Thoracic aorta (tissue), 2 donors: ENCODE measurements at places on chromosomes 5 and 9. TPM values are rescaled to one million over a fixed set of nuclear protein-coding genes. Genes with fewer than 3 reads are reported as not detected.

GRCh38 chr9:114138552-114138971 is 16.8 kb upstream of the COL27A1 start:
- no peak for DNase-seq

DNA sequence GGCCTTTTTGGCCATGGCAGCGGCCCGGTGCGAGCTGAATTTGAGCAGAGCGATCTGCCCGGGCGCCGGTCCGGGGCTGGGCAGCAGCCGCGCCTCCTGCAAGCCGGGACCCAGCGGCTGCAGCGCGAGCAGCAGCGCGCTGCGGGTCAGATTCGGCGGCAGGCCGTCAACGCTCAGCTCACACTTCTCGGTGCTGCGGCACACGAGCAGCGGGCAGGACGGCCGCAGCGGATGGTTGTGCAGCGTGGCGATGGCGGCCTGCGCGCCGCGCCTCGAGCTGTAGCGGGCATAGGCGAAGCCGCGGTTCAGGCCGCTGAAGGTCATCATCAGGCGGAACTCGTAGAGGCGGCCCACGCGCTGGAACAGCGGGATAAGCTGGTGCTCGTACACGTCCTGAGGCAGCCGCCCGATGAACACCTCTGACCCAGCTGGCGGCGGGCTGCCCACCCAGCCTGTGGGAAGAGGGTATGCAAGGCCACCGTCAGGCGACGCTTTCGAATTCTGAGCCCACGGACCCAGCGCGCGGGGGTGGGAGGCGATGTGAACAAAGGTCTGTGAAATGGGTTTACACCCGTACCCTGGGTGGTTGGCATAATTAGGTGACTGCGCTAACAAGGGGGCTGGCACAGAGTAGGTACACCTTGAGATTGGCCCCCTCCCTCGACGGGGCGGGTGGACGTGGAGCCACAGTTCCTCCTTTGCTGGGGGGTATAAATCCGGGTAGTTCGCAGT is 755 bp downstream of the DND1 start:
- no peak for DNase-seq

DNA sequence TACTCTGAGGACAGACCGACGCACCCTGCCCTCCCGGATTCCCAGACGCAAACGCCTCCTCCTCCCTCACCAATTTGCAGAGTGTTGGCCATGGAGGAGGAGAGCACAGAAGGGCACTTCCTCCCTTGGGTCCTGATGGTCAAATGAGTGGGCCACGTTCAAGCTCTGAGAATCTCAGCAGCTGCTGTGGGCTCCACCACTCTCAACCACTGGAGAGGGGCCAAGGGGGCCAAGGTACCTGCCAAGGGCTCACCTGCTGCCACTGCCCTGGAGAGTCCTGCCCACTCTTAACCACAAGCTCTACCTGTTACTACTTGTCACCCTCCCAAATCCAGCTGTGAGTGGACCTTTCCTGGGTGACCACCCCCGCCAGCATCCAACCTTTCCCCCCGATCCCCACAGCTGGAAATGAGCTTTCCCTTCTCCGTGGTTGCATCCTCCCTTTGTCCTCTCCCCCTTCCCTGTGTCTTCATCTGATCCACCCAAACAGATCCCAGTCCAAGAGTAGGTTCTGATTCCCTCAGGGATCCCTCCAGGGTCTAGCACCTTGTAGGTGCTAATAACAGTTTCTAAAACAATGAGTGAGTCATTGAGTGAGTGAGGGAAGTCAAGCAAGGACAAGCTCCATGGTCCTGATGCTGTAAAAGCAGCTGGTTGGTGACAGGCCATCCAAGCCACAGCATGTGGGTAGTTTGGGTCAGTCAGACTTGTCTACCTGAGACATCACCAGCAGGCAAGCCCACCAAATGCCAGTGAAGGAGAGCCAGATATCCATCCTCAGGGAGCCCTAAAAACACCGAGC is 69.7 kb downstream of the FAM114A2 start:
- no peak for DNase-seq

- DNase-seq = no peak
Measured at GRCh38 chr5:124706729-124707361, 39.6 kb downstream of the ZNF608 start.

DNA sequence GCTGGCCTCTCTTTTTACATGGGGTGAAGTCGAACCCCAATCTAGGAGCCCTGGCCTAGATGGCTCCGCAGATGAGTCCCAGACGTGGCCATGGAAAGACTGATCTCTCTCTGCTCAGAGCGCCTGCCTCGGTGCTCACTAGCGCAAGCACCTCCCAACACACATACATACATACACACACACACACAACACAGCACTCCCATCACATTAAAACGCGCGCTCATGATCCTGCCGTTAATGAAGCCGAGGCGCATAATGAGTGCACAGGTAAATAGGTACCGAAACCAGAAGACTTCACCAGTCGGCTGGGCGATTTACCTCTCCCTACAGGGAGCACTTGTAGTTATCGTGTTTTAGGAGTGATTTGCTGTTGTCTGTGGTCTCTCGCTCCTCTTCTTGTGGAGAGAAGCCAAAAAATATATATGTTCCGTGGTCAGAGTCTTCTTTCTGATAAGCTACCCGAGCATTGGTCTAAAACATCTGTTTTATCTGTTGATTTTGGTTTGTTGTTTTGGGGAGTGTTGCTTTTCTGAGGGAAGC is 207.7 kb downstream of the MEF2C start:
- no peak for DNase-seq

DNA sequence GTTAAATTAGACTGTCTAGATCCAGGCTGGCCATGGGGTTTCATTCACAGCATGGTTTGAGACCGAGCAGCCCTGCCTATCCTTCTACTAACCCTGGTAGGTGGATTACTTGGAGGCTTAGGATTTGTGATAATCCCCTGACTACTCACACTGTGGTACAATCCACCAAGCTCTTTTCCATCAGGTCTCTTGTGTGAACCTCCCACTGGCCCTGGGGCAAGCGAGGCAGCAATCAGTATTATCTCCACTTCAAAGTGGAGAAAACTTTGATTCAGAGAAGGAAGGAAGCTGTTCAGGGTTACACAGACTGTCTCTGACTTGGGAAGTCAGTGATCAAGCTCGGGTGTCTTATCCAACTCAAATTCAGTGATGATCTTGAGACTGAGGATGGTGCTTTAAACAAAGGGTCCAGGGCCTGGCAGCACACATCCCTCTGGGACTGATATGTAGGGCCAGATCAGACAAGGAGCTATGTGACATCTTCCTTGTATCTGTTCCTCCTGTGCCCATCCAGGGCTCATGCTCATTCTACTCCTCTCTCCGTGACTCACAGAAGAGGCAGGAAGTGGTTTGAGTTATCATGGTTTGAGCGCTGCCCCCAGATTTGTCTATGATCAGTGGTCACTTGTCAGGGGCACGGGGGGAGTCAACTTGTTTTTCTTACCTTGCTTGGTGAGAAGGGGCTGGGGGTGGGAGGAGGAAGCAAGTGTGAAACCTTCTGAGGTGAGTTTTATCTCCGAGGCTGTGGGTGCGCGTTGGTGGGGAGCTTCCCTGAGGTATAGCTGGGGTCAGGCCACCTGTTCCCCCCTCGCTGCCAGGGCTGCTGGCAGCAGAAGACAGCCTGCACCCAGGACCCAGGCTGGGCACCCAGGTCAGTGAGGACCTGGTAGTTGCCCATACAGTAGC is 48.6 kb downstream of the RGS3 start:
- DNase-seq = no peak

DNA sequence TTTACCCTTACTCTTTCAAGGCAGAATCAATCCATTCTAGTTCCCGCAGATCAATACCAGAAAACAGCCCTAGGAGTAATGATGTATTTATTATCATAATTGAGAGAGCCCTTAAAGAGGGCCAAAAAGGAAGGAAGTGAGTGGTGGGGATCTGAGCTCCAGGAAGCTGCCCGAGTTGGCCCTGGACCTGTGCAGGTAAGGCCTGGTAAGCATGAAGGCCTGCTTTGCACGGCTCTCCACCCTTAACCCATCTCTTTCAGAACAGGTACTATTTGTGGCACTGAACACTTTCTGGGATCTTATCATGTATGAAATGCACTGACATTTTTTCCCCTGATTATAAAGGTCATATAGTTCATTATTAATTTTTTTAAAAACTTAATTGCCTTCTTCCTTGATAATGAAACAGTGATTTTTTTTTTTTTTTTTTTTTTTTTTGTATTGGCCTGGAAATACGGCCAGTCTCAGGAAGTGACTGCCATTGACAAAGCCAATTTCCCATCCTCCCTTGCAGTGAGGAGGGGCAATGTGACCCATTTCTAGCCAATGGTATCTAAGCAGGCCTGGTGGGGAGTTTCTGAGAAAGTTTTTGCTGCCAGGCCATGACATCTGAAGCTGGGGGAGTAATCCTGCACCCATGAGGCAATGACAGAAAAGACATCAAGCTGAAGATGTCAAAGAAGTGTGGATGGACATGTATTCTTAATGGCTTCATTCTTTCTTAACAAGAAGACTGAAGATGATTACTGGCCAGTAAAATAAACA is 6.3 kb upstream of the MVB12B start:
- no peak for DNase-seq

DNA sequence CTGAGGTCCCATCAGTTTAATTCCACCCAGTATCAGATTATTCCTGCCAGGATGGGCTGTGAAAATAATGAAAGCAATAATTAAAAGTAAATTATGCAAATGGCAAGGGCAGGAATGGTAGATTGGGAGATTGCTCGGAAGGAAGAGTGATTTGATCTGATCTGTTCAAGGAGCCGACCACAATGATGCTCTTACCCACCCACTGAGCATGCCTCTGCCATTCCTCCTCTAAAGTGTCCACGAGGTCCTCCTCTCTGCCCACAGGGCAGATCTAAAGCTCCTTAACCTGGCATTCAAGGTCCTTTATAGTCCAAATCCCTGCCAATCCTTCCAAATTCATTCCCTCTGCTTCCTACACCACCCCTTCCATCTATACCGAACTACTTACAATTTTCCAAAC is 147.8 kb downstream of the TTLL11 start:
- no peak for DNase-seq

DNA sequence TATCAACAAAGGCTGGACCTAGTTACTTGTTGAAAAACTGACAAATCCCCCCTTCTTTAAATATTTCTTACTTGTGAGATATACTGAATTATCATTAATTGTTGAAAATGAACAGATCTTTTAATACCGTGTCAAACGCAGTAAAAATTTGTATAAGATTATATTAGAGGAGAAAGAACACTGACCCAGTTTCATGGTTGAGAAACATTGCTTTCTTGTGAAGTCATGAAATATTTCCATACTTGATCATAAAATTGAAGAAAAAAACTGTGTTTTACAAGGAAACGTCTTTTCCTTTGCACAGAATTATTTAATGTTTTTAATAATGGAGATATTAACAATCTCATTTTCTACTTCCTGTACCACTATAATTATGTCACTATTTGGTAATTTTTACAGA is 45.8 kb downstream of the MOCS2 start:
- DNase-seq = no peak

DNA sequence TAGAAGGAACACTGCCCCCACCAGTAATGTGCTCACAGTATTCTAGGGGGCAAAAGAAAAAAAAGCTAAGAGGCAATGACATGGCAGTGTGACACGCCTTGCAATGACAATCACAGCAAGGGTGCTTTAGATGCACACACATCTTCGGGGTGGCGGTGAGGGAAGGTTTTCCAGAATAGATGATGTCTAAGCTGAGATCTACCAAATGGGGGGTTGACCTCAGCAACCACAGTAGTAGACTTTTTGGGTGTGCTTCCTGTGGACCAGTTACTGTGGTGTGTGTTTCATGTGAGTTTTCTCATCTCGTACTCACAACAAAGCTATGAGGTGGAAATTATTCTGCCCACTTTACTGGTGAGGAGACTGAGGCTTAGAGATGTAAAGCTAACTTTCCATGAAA is 10.2 kb upstream of the IL12B start:
- no peak for DNase-seq

DNA sequence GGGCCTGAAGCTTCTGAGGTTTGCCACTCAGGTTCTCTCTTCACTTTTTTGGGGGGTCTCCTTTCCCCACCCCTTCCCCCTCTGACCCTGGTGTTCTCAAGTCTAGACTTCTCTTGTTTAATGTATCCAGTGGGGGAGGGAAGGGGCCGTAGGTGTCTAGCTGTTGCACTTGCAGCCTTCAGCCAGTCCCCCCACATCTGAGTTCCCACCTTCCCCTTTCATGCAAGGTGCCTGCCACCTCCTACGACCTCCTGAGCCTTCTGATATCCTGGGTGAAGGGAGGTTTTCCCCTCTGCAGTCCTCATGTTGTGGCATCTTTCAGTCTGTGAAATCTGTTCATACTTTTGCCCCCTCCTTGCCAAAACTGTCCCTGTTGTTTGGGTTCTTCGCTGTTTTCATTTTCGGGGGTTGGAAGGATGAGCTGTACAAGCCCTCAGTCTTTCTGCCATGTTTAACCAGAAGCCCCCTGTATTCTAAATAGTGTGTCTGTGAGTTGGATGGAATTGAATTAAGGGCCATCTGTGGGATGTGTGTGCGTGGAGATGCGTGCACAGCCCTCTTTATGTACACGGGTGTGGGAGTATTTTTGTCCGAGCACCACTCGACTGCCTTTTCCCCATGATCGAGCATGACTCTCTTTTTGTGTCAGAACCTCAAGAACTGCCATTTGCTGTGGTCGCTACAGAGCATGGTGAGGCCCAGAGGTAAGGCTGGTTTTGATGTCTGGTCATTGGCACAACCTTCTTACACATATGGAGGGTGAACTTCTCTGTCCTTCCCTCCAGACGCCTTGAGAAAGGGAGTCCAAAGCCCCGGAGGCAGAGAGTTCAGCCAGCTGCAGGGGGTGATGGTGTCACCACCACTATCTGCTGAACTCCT is 23.6 kb downstream of the PRRC2B start:
- no peak for DNase-seq

- DNase-seq = no peak
Measured at GRCh38 chr9:135655317-135655716, 7.8 kb upstream of the LCN9 start.

Gene PRSS3
- 1.1 TPM for total RNA-seq

Gene ST8SIA4
- 9.0 TPM for total RNA-seq

Gene ESM1
- total RNA-seq = 3.9 TPM

Gene MYO10
- total RNA-seq = 11.4 TPM

Gene ZNF454
- total RNA-seq = 2.2 TPM
